ENCODE measurements at places on chromosomes 3 and 15.

DNA sequence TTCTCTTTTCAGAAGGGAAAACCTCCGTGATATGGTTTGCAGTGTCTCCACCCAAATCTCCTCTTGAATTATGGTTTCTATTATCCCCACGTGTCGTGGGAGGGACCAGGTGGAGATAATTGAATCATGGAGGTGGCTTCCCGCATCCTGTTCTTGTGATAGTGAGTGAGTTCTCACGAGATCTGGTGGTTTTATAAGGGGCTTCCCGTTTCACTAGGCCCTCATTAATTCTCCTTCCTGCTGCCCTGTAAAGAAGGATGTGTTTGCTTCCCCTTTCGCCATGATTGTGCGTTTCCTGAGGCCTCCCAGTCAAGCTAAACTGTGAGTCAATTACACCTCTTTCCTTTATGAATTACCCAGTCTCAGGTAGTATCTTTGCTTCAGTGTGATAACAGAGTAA lies 692.7 kb upstream of the GRM7 start:
- no peak for DNase-seq

GRCh38 chr3:73060302-73060723 lies 1.1 kb upstream of the EBLN2 start:
- no peak for DNase-seq

- DNase-seq, result peak; percentile 49
Measured at GRCh38 chr3:133488785-133489367, 84.6 kb upstream of the CDV3 start.

- DNase-seq, result no peak
Measured at GRCh38 chr15:76056931-76057330, 2.9 kb upstream of the TMEM266 start.

- DNase-seq, result no peak
Measured at GRCh38 chr3:88105325-88105724, 44.4 kb upstream of the C3orf38 start.

- DNase-seq, result no peak
Measured at GRCh38 chr3:150583028-150583427, 20.1 kb upstream of the SELENOT start.

DNA sequence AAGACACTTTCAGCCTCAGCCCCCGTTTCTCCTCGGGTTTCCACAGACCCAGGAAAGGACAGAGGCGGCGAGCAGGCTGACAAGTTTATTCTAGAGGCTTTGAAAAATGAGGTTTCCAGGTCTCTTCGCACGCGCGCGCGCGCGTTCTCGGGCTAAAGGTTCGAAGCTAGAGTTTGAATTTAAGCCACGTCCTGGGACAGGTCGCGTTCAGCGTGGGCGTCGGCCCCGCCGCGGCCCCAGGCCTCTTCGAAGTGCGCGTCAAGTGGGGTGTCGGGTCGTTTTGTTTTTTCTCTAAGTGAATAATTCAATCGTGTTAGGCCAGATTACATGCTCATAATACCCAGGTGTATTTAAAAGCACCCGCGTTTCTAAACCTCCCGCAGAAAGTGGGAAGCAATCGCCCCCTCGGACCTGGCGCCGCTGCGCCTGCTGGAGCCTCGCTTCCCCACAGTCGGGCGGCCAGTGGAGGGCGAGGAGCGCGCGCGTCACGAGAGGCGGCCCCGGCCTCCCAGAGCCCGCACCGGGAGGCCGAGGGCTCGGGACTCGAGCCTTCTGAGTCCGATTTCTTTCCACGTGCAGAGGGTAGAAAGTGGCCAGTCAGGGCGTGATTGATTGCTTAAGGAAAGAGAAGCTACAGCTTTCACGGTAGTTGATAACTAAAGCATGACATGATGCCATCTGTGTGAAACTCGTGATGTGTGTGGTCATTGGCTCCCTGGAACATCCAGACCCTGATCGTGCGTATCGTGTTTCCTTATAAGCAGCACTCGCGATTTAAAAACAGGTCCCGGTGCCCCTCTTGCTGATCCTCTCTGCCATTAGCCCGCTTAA lies 15.8 kb upstream of the SOX2 start:
- no peak for DNase-seq

DNA sequence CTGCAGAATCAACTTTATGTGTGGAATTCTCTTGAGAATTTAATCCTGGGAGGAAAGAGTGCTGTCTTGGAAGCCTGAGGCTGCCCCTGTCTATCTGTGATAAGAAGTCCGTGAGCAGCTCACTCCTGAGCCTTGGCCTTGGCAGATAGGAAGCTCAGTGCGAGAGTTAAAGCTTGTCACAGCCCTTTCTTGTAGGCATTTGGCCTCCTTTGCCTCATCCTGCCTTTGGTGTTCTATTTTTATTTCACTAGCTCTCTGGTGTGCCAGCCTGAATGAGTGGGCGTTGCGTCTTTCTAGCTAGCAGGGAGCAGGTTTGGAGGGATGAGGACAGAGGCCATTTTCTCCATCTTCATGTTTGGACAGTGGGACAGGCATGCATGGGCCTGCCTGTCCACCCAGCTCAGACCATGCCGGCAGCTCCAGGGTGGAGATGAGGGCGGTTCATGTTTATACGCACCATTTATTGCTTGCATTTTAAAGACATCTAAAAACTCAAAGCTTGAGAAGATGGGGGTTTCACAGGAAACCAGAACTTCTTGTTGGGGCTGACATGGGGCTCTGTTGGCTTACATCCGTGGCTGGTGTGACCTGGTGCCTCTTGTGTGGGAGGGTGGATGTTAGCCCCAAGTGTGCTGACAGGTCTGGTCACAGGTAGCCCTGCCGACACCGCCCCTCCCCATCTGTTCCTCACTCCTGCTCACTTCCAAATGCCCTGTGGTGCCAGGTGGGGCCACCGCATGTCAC lies 29.8 kb downstream of the IRAK2 start:
- DNase-seq, result no peak

DNA sequence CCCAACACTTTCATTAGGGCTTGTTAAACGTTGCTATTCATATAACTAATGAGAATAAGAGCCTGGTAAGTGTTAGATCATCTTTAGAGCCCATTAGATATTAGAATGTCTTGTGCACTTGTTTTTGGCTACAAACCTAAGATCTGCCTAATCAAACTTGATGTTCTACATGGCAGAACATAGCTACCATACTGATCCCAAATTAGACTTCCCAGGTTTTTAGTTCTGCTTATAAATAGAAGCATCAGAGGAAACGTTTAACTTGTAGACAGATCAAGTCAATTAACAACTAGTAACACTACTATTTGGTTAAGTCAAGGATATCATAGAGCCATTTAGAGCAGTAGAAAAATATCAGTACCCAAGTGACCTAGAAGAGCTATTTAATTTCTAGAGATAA lies 11.7 kb upstream of the KPNA4 start:
- DNase-seq, result no peak

DNA sequence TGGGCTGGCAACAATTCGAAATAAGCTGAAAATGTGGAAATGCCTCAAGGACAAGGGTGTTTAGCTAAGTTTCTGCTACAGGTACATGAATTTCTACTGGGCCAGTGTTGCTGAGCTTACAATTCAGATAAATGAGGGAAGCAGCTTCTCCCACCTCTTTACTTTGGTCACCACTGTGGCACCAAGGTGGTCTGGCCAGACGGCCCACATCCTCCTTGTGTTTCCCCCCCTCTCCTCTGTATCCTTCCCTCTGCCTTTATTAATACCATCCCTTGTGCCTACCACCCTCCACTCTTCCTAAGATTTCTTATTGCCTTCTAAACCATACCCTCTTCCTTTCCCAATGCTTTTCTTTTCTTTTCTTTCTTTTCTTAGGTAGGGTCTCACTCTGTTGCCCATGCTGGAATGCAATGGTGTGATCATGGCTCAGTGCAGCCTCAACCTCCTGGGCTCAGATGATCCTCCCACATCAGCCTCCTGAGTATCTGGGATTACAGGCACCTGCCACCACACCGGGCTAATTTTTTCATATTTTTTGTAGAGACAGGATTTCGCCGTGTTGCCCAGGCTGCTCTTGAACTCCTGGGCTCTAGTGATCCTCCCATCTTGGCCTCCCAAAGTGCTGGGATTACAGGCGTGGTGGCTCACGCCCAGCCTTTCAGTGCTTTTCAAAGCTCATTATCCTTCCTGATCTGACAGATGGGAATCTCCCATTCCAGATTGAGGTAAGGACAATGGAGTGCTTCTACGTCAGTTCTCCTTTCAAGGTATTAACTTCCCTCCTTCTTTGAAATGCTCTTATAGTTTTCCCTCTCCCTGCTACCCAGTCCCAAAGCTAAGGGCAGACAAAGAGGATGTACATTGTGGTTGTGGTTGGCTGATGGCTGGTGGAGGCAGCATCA lies 14.8 kb downstream of the ANXA2 start:
- DNase-seq, result peak; percentile 10

- no peak for DNase-seq
Measured at GRCh38 chr3:15091575-15091974, 7.4 kb downstream of the RBSN start.

All from A172 (cell line).